Left ventricle myocardium superior (tissue), 1 donor: ENCODE measurements at places on chromosomes 12 and 14. TPM values are rescaled to one million over a fixed set of nuclear protein-coding genes. Genes with fewer than 3 reads are reported as not detected.

The SIVA1 gene
- total RNA-seq = 65.1 TPM

The RAB15 gene
- total RNA-seq = 9.0 TPM

The EIF2S3B gene
- not detected for total RNA-seq

The BBOF1 gene
- total RNA-seq = 2.5 TPM

- no peak for DNase-seq
These were observed 5.3 kb downstream of the ASB2 start for GRCh38 chr14:93970965-93971634.

DNA sequence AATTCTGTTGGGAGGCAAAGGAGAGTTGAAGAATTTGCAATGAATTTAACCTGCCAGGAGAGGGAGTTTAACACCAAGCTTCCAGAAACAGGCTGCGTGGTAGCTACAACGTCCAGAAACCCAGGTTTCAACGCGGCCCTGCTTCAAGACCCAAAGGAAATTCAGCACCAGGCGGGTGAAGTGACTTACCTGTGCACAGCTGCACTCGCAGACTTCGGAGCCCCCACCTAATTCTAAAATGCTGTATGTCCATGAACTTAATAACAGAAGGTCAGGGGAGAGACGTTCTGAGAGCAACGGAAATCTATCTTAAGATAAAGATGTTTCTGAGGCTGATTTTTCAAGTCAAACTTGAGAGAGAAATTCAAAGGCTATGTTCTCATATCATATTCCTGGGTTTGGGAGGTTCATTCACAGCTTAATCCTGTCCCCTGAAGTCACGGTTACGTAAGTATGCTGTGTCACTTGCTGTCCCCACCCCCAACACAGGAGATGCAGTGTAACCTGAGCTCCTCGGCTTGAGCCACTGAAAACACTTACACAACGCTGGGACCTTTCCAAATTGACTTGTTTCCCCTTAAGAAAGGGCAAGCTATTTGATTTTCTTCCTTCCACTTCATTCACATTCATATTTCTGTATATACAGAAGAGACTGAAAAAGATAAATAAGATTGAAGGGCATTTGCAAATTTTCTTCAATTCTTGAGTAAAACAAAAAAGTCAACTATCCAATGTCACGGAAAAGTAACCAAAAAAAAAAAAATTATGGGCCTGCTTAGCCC is 22.7 kb downstream of the CLIP1 start:
- peak; percentile 52 for DNase-seq

DNA sequence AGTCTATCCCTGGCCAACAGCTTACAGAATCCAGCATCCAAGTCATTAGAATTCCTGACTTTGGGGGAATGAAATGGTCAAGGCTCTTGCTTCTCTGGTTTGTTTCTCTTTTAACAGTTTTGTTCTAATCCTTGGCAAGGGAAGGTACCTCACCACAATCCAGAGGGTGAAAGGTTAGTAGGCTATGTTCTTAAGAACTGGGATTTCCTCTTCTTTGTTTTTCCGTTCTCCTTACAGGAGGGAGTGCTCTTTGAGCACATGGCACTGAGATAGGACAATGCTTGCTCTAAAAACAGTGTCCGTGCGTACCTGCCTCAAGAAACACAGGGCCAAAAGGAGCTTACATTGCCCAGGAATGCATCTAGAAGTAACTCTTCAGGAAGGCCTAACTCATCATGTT is 156.6 kb downstream of the GCH1 start:
- no peak for DNase-seq

- DNase-seq = no peak
These were observed 17.8 kb upstream of the HIF1A start for GRCh38 chr14:61677479-61677878.

The SLC10A1 gene
- total RNA-seq = not detected

DNA sequence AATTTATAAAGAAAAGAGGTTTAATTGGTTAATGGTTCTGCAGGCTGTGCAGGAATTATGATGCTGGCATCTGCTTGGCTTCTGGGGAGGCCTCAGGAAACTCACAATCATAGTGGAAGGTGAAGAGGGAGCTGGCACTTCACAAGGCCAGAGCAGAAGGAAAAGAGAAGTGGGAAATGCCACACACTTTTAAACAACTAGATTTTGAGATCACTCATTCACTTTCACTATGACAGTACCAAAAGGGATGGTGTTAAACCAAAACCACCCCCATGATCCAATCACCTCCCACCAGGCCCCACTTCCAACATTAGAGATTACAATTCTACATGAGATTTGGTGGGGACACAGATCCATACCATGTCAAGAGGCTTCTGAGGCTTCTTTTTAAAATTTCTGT is 62.6 kb downstream of the SLC38A4 start:
- DNase-seq = no peak

DNA sequence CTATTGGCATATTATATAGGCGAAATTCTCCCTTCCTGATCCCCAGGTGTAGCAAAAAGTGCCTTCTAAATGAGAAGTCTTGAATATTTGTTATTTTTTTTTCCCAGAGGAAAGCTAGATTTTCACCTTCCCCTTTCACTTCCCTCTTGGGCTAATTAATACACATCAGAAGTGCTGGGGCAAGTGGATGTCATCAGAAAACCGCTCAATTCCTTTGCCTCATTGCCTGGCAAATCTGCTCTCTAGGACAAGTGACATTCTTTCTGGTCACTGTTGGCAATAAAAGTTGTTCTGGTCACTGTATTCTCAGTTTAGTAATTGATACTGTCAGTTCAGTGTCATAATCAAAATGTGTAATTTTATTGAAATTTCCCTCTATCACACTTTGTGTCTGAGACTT is 174.5 kb downstream of the ETNK1 start:
- no peak for DNase-seq

The ZNF605 gene
- total RNA-seq = 13.9 TPM

DNA sequence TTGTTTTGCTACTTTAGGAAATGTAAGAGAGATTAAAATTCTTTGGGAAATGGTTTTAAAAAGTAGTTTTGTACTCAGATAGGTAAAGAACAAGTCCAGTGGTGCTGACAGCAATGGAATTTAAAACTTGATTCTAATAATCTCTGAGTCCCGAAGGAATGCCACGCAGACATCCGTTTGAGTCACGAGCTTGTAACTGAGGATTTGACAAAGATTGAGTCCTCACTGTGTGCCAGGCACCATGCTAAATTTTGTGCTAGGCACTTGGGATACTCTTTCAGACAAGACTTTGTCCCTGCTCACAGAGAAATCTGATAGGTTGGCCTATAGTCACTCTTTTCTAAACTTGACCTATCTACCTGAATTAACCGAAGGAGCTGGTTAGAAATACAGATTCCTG is 12.7 kb downstream of the FLRT2 start:
- DNase-seq = no peak

The ART4 gene
- 3.3 TPM for total RNA-seq

The SLCO1B3 gene
- not detected for total RNA-seq

The AKAP5 gene
- 0.30 TPM for total RNA-seq

- DNase-seq = peak; percentile 89
These were observed at the start of gene VASH1 for GRCh38 chr14:76761136-76761959. Gene VASH1, plus strand, starts transcription at chr14:76761468. Its CDS starts 1,354 bp downstream, at chr14:76762822.

DNA sequence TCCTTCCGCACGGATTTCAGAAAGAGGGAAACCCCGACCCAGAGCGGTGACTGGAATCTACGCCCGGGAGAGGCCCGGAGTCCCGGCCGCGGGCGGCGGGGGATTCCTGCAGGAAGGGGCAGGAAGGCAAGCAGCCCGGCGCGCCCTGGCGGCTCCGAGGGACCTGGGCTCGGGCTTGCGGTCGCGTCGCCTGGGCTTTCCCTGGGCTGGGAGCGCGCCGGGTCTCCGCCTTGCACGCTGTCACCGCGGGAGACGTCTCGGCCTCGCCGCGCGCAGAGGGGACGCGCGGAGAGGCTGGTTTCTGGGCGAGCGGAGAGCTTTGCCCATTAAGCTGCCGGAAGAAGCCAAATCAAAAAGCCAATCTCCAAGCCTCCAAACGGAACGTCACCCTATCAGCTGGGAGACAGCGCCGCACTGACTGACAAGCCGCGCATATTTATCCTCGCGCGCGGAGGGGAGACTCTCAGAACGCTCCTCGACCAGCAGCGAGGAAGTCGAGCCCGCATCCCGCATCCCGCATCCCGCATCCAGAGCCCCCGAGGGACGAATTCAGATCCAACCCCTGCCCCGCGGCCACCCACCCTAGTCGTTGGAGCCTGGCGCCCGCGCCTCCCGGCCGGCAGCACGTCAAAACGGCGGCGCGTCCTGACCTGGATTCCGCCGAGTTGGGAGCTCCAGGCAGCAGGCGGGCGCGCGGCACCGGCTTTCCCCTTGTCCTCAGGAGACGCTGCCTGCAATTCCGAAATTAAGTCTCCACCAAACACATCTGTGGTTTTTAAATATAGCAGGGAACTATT is at the start of gene SLC8A3:
Gene SLC8A3, minus strand, starts transcription at position 293 of the 797 bp plus-strand sequence. CDS start 20,529 bp downstream, outside the sequence.
- peak; percentile 33 for DNase-seq

DNA sequence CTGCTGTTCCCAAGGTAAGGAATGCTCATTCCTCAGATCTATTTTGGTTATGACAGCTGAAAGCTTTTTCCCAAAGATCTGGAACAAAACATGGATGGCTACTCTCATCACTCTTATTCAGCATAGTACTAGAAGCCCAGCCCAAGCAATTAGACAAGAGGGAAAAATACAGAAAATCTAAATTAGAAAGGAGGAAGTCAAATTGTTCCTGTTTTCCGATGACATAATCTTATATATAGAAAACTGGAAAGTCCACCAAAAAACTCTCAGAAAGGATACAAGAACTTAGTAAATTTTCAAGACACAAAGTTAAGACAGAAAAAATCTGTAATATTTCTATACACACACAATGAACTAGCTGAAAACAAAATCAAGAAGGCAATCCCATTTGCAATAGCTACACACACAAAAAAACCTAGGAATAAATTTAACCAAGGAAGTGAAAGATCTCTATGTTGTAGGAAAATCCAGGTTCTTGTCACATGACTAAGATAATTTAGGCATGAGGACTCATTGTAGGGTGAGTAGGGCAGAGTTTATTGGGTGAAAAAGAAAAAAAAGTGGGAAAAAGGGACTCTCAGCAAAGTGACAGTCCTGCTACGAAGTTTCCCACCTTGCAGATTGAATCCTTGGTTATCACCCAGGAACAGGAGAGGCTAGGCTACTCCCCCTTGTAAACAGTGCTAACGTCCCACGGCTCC is 28.6 kb upstream of the KLRB1 start:
- DNase-seq = no peak

The MBIP gene
- total RNA-seq = 10.1 TPM

The A2M gene
- total RNA-seq = 569 TPM

DNA sequence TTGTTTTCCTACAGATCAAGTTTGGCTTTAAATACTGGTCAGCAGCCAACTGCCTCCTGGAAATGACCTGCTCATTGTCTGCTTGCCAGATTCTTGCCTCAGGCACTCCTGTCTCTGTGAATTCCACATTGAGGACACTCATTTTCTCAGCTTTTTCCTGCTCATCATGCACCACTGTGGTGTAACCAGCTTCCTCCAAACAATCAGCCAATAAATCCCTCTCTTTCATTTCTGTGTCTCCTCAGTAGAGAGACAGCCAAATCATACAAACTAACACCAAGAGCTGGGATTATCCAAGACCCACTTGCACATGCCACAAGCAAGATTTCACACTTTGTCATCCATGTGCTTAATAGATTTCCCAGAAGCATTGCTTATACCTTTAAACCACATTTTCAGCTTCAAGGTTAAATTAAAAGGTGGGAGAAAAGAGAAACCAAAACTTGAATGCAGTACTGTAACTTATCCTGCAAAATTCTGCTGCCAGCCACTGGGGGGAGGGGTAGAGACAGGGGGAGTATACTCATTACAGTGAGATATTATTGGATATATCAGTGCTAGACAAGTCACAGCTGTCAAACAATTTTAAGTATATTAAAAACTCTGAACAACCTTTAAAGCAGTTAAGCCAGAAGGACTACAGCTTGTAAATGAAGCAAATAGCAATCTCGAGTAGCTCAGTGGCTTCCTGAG is 105.0 kb downstream of the PPP2R5E start:
- DNase-seq = peak; percentile 41

DNA sequence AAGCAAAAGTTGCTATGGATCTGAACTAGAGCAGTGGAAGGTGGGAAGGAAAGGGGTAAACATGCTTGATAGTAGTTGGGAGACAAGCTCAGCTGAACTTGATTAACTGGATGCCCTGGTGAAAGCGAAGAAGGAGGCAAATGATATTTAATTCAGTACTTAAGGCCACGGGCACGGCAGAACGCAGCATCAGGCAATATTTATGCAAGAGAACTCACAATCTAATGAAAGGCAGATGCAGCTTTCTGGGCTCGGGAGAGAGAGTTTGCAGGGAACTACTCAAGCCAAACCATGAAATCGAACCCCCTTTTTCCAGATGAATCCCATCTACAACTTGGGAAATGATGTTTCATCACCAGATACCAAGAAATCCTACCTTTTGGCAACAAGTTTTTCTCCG is 3.5 kb upstream of the CNIH1 start:
- DNase-seq = no peak

DNA sequence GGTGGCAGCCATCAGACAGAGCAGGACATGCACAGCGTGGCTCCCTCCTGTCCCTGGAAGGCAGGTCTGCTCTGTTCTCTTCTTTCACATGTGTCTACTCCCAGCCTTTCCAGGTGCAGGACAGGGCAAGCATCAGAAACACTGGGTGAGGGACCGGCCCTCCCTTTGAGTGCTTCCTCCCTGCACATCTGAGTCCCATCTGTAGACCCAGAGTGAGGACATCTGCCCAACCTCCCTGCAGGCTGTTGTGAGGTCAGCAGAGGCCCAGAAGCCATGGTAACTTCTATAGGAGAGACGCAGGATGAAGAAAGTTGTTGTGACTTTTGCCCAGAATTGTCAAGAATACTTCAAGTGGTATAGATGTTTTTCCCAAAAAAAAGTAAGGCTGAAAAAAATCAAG is 282.7 kb downstream of the CACNA1C start:
- DNase-seq = no peak

GRCh38 chr12:82972624-82973023 is 285.9 kb downstream of the TMTC2 start:
- DNase-seq = no peak

GRCh38 chr12:132954471-132955048 is 1.5 kb downstream of the ZNF605 start:
- DNase-seq = no peak

DNA sequence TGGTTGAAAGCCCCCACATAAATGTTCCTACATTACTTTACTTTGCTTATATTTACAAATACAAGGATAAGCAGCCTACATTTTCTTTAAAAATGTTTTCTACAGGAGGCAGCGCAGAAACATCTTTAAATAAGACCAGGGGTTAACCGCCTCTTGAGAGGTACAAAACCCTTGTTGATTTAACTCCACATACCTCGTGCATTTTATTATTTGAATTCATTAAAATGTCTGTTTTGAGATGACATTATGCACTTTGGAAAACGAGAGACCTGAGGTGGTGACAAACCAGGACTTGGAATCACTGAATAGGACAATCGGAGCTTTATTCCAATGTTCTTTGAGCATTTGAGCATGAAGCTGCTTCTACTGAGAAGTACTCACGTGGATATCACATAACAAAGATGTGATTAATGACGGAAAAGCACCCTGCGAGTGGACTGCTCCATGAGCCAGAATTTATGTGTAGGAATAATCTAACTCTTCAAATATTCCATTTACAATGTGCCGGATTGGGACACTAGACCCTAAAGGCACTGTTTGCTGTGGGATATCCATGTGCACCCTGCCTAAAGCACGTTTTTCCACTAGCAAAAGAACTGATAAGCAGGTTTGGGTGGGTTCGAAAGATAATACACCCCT is 746 bp upstream of the DUSP16 start:
- DNase-seq = no peak
